ENCODE measurements at places on chromosomes 5 and 9.

DNA sequence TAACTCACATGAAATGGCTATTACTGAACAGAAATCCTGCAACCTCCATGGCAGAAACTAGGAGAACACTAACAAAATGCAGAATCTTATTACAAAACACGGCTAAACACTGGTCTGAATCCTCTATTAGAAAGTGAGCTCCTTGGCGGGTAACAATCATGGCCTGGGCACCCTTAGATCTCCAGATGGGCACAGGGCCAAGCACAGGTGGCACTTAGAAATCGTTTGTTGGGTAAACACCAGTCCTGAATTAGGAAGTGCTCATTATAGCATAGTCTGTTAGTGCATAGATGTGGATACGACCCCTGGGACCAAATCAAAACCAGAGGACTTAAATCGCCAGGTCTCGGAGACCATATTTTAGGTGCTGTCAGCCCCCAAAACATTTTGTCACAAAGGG lies 14.4 kb downstream of the VDAC1 start:
- no peak for DNase-seq

GRCh38 chr5:173499471-173500212 lies 116.8 kb downstream of the BOD1 start:
- no peak for DNase-seq

DNA sequence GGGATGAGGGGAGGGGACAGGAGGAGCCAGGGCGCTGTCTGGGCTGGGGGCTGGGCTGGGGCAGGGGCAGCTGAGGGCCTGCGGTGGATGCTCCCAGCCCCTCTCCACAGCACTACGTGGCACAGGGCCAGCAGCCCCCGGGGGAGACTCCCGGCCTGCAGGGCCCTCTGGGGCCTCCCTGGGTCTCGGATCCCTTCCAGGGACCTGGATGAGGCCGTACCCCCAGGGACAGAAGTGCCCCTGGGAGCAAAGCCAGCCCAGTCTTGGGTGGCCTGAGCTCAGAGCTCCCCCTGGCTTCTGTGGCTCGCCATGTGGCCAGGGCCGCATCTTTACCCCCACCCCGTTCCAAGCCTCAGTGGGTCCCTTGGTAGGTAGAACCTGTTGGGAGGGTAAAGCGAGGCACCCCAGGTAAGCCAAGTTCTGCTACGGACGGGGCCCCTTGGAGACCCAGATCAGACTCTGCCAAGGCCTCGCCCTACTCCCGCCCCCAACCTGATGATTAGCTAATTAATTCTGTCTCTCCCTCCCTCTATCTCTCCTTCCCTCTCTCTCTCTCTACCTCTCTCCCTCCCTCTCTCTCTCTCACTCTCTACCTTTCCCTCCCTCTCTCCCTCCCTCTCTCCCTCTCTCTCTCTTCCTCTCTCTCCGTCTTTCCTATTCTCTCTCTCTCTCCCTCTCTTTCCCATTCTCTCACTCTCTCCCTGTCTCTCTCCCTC lies 24.3 kb downstream of the KCNT1 start:
- DNase-seq, result no peak

DNA sequence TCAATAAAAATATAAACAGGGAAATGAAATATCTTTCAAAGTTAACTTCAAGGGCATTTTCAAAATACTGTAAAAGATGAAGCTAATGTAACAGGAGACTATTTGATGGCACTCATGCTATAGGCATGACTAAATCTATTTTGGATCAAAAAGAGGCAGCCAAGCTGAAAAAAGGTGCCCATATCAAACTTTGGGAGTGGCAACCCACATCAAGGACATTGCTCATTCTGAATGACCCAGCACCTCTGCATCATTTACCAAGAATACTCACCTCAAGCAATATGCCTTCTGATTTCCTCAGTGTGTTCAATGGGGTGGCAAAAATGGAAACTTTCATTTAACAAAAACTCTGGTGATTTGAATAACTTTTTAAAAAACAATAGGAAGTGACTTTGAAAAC lies 853.3 kb downstream of the TLE1 start:
- no peak for DNase-seq

GRCh38 chr9:136673088-136673974 lies 10.6 kb downstream of the EGFL7 start:
- DNase-seq, result no peak

- DNase-seq, result no peak
These were observed 136.4 kb downstream of the SLIT3 start for GRCh38 chr5:169164481-169164925.

DNA sequence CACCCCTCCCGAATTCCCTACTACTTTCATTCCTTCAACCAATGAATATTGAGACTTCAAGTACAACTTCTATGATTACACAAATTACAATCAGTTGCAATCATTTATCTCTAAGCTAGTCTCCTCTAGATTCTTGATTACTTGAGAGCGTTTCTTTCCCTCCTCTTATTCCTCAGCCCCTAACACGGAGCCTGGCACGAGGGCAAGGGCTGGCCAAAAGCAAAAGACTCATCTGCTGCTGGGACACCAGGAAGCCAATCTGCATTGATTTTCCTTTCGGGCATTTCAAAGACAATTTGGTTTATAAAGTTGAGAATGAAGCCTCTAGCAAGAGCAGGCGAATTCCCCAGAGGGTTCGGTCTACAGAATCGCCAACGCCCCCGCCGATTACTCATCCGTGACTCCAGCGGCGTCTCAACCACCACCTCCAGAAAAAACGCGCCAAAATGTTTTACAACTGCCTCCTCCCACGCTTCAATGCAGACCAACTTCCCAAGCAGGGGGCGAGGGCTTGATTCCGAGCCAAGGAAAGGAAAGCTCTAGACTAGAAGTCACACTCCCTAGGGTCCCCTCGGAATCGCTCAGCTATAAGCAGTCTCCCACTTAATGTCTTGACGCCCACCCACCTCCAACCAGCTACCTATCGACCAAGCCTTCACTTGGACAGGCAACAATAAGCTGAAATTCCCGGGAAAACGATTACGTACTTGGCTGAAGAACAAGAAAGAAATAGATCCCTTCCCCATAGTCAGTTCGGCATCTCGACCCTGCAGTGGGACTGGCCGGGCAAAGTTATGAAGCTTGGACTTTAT lies 1.5 kb downstream of the PCSK1 start:
- DNase-seq, result no peak

- no peak for DNase-seq
These were observed 75.9 kb upstream of the SELENOP start for GRCh38 chr5:42887575-42887974.

DNA sequence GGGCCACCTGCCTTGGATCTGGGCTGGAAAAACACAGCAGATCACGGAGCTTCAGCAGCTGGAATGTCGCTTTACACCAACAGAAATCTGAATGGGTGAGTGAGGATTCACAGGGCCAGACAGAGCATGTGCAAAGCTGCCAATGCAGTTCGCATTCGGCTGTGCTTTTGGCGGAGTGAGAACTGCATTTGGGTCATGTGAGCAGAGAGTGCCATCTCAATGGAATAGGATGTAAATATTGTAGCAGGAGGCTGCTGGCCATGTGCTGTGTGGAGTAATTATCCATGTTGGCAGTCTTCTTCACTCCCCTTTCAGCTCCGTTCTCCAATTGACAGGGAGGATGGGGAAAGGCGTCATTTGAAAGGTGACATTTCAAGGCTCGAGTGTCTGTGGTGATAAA lies at the start of gene ANKRD55:
Gene ANKRD55, minus strand, starts transcription at position 101 of the 400 bp plus-strand sequence. CDS start 417 bp downstream, outside the sequence.
- no peak for DNase-seq

DNA sequence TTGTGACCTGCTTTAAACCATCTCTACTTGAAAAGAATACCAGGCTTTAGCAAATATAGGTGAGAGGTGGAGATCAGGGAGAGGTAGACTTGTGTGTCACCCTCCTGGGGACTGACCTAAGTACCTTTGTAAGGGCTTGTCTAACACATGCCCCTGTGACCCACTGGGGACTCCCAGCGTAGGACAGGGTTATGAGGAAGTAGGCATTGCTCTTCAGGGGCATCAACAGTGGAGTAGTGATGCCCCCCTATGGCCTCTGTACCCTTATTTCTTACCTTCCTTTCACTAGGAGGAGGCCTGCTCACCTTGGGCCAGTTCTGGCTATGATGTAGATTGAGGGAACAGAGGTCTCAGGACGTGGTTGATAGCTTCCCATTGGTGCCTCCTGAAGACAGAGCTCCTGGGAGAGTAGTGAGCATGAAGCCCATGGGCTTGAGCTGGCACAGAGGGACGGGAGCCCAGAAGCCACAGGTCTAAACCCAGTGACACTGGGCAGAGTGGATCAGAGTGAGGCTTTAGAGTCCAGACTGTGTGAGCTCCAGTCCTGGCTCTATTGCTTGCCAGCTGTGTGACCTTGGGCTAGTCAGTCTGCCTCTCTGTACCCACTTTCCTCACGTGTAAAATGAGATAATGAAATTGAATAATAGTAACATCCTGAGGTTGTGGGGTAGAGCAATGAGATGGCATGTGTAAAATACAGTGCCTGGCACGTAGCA lies 191.7 kb downstream of the AOPEP start:
- DNase-seq, result no peak

DNA sequence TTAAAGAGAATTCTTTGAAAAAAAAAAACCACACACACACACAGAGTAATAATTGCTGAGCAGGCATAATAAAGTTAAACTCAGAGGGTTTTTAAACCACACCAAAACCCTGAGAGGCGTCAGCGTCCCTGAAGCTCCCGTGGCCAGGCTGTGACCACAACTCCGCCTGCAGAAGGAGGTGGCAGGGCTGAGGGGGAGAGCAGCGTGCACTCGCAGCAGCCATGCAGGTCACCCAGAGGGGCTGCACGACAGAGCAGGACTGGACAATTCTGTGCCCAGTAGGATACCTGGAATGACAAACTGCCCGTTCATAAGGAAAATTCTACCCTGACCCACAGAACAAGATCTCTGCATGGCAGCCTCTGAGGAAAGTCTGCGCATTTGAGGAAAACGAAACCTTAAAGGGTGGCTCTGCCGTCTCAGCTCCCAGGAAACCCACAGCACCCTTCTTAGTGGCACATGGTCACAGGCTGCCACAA lies 44.0 kb downstream of the ROR2 start:
- DNase-seq, result no peak

- DNase-seq, result no peak
These were observed 21.8 kb downstream of the MEF2C start for GRCh38 chr5:88861231-88861630.

DNA sequence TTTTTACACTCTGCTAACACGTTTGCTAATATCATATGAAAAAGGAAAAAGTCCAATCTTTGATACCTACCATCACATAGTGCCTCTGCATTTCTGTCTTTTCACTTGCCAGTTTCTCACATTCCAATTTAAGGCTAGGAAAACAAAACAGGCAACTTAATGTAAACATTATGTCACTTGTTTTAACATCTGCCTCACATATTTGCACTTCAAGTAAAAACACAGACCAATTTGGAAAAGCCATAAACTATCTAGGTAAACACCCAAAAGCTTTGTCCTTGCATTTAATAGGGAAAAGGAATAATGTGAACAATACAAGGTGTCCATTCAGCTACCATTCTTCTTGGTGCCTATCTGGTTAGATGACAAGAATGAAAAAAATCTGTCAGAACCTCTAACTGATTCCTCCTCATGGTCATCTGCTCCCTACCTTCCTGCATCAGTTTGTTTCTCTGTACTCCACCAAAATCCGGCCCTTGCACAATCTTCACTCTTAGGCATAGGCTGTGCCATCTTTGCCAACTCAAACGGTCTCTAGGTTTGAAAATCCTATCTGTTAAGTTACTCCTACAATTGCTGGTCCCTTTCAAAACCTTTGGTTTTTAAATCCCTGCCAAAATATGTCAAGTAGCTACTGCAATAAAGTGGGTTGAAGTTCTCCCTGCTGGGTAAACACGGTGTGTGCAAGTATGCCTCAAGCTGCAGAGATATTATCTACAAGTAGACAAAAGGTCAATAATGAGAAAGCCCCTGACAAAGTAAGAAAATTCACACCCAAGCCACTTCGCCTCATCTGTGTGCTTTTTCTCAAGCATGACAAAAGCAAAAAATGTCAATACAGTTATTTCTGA lies 3.4 kb downstream of the TLE1 start:
- DNase-seq, result no peak

GRCh38 chr9:121281614-121282276 lies 13.8 kb downstream of the GSN start:
- DNase-seq, result no peak

DNA sequence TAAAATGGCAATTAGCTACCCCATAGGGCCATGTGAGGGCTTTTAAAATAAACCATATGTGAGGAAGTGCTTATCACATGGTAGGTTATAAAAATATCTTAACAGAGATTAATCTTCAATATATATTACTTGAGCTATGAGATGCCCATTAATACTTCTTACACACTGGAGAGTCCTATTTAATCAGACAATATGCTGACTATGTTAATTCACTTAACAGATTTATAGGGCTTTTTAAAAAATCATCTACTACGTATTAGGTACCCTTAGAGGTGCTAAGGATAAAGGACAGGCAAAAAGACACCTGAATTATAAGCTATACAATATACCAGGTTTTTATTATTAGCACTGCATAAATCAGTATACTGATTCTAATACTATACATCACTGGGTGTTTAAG lies 102.6 kb downstream of the STRBP start:
- no peak for DNase-seq

DNA sequence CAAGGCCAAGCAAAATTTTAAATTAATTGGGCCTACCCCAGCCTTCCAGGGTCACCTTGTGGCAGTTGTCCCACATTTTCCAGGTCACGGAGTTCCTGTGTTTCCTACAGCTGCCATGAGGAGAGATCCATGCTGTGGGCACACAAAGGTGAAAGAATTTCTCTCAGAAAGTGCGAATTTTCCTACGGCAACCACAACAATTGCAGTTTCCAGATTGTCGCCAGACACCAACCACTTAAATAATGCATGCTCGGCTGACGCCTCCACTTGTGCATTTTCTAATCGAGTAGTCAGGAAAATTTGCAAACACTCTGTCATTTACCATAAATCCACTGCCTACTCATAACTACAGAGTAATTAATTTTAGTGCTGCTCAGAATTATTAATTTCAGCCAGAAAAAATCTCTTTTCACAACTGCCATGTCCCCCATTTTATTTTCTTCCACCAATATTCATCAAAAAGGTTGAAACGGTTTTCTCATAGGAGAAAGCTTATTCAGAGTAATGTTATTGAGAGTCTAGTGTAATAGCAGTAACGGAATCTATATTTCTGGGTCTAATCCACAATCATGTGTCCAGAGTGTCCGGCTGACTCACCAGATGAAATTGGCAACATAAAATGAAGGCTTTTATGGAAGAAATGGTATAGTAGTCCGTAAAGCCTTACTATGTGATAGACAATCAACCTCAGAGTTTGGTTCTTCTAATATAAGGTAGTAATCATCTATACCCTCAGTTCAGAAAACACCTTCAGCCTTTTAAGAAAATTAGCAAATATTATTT lies 389.8 kb downstream of the NR2F1-AS1 start:
- no peak for DNase-seq

All from activated naive CD4-positive, alpha-beta T cell treated with anti-CD3 and anti-CD28 coated beads, Interleukin-2, amount 50 U/mL, for 72 hours (primary cell).